ENCODE measurements at places on chromosomes 2 and 18.

GRCh38 chr2:205892251-205892655 is 193.7 kb downstream of the INO80D start:
- no peak for DNase-seq

DNA sequence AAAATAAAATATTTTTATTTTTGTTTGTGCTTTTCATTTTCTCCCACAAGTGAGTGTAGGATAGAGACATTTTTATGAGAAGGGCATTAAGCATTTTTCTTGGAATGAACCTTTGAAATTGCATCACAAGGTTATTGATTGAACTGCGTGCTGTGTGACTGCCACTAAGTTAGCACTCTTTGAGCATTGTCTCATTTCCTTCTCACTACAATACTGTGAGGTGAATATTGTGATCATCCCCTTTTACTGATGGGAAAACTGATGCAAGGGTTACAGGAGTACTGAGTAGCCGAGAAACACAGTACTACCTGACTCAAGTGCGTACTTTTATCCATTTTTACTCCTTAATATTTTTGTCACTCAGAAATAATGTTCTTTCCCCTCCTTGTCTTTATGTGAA is 2.0 kb downstream of the NBEAL1 start:
- DNase-seq = no peak

GRCh38 chr2:151670346-151670745 is 63.9 kb downstream of the NEB start:
- DNase-seq = no peak

DNA sequence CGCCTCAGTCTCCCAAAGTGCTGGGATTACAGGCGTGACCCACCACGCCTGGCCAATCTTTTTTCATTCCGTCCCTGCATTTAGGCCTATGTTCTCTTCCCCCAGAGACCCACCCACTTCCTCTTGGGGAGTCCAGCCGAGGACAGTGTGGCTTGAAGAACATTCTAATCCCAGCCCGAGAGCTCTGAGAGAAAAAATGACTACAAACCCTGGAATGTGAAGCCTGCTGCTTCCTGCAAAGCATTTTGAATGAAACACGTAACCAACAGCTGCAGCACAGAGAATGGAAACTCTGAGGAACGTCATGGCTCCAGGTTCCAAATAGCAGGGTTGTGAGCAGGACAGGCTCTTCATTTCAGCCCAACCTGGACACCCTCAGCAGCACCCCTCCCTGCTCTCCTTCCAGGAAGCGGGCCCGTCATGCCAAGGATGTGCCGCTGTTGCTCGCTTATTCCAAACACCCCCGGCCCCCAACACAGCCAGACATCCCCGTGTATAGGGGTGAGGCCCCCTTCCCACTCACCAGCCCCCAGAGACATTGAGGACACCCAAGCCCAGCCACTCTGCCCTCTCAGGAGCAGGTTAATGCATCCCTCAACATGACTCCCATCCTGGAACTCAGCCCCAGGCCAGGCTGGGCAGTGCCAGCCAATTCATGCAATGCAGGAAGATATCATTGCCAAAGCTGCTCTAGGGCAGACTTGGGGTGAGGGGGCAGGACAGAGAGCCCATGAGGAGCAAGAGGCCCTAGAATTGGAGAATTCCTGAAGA is 139.8 kb downstream of the ZFP36L2 start:
- DNase-seq = peak; percentile 99

DNA sequence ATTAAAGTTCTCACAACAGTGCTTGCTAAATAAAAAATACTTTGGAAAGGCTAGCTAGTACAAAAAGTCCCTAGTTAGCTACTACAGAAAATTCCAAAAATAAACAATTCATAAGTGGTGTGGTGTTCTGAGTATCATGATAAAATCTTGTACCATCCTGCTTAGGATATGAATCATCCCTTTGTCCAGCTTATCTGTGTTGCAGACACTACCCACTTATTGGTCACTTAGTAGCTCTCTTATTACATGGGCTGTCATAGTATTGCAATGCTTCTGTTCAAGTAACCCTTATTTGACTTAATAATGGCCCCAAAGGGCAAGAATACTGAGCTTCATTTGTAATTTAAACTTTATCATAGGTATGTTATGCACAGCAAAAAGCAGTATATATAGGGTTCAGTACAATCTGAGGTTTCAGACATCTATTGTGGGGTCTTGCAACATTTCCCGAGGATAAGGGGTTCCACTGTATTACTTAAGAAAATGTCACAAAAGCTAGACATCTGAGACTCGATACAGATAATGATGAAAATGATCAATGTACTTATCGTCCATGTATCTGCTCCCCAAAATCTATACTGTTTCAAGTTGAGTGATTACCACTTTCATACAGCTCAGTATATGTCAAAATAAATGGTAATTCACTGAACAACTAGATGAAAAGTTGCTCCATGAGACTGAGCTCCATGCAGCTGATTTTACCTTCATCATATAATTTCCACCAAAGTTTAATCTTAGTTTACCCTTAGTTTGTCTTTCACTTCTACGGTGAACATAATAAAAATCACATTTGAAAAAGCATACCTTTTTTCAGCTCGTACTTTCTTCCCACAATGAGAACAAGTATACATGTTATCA is 93.8 kb downstream of the C2orf74 start:
- DNase-seq = peak; percentile 66

DNA sequence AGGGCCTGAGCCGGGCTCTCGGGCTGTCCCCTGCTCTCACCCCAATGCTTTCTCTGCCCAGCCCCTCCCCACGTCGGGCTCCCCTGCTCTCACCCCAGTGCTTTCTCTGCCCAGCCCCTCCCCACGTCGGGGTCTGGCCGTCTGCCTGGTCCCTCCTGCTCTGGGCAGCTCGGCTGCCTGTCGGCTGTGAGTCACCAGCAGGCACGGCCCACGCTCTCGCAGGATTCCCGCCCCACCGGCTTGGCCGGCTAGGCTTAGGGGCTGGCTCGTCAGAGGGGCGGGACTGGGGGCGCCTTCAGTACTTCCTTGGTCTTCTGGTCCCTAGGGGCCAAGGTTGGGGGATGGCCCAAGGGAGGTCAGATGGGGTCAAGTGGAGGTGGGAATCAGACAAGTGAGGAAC is 3.3 kb downstream of the BOK start:
- DNase-seq = peak; percentile 56

DNA sequence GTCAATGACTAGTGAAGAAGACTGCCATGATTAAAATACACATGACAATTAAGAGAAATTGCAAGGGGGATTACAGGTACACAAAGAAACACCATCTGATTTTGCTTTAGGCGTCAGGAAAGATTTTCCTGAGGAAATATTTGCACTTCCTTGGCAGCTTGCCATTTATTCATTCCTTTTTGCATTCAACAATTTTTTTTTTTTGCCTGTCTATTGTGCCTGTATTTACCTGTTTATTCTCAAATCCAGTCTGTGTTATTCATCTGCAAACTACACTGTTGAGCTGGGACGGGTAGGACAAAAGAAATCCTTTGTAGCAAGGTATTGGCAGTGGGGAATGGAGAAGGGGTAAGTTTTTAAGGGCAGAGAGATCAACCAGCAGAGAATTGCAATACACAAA is 31.8 kb downstream of the SMAD2 start:
- DNase-seq = no peak

DNA sequence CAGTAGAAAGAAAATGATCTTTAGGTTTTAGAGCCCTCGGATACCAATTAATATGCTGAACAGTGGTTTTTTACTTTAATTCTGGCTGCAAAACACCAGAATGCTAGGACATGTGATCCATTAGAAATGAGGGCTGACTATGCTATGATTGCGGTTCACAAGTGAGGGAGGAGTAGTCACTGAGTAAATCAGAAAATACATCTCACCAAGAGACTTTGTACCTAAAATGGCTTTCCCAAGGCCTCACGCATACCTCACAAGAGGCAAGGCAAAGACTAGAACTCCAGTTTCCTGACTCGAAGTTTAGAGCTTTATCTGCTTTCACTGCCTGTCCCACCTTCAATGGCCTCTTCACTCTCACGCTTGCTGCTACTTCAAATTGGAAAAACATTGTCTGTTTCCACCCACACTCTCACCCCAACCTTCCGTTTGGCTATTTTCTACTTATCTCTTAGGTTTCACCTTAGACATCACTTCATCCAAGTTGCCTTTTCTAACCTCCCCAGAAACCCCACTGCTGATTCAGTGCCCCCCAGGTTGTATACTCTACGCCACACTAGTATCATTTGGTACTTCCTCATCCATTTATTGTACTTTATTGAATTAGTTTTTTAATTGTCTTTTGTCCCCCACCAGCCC is 5.1 kb upstream of the MBD2 start:
- DNase-seq = no peak

- no peak for DNase-seq
These were observed 8.8 kb upstream of the TTLL4 start for GRCh38 chr2:218701806-218702205.

DNA sequence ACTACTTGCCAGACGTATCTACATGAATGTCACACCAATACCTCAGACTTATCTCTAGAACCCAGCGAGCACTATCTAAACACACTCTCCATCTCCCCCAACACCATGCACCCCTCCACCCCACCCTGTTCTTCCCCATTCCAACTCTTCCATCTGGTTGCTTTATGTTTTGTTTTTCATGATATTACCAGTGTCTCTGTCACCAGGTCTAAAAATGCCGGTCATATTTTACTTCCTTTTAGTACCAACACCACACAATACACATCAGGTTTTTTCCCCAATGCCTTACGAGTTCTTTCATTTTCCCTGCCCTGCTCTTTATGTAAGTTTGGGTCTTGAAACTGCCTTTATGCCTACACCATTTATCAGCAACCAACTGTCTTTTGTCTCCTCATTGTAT is 10.2 kb upstream of the ITGA4 start:
- DNase-seq = no peak

- peak; percentile 53 for DNase-seq
These were observed 7.3 kb upstream of the SLC3A1 start for GRCh38 chr2:44267796-44268648.

DNA sequence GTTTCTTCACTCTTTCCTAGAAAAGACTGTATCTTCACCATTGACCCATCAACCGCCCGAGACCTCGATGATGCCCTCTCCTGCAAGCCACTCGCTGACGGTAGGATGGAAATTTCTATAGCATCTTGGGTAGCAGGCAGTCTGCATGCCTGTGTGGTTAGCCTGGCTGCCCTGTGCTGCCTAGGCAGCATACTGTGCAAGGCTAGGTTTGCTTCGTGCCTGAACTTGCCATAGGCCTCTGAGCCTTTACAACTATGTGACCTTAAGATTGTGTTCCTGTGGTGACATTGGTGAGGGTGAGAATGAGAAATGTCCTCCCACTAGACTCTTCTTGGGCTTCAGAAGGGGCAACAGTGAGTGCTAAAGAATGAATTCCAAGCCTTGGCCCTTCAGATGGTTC is 168.2 kb upstream of the ALPP start:
- DNase-seq = no peak

- DNase-seq = no peak
These were observed 168.7 kb upstream of the SKOR2 start for GRCh38 chr18:47420130-47420529.

DNA sequence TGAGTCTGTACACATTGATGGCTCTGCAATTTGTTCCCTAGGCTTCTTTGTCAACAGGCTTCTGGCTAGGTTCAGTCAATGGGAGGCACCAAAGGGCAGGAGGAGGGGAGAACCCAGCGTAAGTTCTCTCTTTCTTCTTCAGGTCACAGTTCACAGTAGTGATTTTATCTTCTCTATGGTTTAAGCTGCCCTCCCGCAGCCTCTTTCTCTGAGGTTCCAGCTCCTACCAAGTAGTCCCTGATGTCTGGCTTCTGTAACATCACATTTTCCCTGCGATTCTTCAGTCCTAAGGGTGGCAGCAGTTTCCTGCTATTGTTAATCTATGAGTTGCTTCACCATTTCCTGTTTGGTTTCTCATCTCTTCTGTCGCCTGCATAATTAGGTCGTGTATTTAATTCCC is 107.4 kb downstream of the CPO start:
- DNase-seq = no peak

DNA sequence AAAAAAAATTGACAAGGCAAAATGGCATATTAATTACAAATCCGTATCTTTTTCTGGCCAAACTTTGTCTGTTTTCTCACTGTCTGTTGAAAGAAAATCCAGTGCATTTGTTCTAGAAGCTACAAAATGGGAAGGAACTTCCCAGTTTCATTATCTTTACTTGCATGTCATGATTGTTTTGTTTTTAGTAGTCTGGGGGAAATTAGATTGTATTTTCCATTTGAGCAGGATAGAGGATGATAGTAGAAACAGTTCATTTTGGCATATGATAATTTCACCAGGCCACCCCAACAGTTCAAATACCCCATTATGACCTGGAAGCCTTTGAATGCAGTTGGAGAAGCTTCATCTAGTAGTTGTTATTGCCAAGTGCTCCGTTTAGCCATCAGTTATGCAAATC is 77.5 kb upstream of the RANBP2 start:
- no peak for DNase-seq

GRCh38 chr2:98654699-98655495 is 46.5 kb downstream of the UNC50 start:
- no peak for DNase-seq

- no peak for DNase-seq
These were observed 4.4 kb upstream of the GPR35 start for GRCh38 chr2:240620859-240621258.

- no peak for DNase-seq
These were observed 76.9 kb downstream of the MBP start for GRCh38 chr18:77055429-77056300.
